Non-pigmented ciliary epithelial cell (primary cell): ENCODE measurements at places on chromosomes 1 and 21.

DNA sequence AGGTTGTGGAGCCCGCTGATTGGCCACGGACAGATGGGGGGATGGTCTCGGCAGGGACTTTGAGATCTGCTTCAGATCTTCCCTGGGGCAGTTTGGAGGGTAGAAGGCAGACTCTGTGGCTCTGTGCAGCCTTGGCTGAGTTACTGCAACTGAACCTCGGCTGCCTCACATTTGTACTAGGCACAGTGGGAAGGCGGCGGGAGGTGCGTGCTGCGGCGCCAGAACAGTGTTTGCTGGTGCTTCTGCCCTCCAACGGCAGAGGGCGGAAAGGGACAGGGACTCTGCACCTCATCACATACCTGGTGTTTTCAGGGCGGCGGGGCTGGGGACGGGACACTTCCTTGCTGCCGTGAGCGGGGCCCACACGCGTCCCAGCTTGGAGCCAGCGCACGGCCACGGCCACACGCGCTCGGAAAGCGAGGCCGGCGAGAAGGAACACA, 26.2 kb downstream of the SLC66A1 start:
- DNase-seq: no peak

GRCh38 chr1:208509072-208509471, 264.9 kb upstream of the PLXNA2 start:
- no peak for DNase-seq

- DNase-seq: no peak
These were observed 395.6 kb downstream of the SETD4 start for GRCh38 chr21:35664683-35665082.

GRCh38 chr1:221759436-221759835, 17.5 kb upstream of the DUSP10 start:
- no peak for DNase-seq

DNA sequence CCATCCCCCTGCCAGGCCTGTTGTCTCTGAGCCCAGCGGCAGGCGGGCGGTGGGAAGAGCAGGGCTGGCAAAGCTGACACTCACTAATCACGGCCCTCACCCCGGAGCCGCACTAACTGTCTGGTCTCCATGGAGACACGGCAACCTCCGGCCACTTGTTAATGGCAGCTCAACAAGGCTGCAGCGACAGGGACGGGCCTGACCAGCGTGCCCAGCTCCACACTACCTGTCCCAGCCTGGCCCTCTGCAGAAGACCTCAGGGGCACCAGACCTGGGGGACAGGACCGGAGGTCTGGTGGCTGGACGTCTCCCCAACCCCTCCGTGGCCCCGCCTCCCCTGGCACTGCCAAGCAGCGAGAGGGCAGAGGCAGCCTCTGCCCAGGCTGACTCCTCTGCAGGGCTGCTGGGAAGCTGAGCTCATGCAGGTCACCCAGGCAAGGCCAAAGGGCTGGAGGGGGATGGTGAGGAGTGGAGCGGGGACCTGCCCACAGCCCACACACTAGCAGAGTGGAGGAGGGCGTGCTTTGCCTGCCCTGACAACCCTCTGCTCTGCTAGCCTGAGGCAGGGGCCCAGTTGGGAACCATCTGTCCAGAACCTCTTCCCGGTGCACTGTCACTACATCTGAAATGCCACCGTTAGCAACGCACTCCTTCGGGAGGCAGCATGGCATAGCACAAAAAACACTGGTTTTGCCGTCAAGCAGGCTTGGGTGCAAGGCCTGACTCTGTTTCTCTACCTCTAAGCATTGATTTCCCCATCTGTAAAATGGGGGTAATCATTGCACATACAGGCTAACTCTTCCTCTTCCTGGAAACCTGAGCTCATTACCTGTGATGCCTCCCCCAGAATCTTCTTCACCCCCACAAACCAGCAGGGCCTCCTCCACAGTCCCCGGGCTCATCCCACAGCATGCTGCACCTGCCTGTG, 29.6 kb upstream of the WASF2 start:
- DNase-seq: no peak

DNA sequence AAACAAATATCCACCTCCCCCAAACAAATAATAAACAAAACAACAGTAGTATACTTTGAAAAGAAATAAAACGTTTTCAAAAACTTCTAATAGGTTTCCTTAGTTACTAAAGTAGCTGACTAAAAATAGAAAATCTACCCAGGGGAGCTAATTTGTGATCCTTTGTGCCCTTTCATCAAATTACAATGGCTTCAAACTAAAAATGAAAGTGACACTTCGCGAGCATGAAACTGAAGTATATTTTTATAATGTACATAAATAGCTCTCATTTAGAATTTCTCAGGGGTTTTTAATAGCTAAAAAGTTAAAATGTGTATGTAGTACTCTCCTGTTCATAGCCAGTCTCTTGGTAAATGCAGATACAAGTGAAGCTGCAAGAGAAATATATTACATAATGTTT, 78.4 kb downstream of the BRINP3 start:
- no peak for DNase-seq

DNA sequence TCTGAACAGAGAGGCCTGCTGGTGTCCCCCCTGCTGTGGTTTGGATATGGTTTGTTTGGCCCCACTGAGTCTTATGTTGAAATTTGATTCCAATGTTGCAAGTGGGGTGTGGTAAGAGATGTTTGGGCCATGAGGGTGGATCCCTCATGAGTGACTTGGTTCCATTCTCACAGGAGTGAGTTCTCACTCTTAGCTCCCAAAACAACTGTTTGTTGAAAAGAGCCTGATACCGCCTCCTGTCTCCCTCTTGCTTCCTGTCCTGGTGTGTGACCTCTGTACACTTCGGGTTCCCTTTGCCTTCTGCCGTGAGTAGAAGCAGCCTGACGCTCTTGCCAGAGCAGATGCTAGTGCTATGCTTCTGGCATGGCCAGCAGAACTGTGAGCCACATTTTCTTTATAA, 60.5 kb downstream of the C21orf91 start:
- no peak for DNase-seq

DNA sequence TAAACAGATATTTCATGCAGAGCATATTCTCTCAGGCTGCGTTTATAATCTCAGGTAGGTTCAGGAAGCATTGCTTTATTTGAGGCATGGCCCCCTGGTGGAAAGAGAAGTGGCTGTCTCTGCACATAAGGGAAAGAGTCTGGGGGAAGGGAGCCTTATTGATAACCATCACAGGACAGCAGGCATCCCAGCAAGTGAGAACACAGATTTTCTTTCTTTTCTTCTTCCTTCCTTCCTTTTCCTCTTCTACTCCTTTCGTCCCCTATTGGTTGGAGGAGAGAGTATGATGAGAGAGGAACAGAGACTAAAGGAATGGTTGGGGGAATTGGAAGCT, 21.9 kb downstream of the TSNAX start:
- no peak for DNase-seq

- peak; percentile 74 for DNase-seq
These were observed 62.3 kb upstream of the ADARB1 start for GRCh38 chr21:45011911-45012661.

DNA sequence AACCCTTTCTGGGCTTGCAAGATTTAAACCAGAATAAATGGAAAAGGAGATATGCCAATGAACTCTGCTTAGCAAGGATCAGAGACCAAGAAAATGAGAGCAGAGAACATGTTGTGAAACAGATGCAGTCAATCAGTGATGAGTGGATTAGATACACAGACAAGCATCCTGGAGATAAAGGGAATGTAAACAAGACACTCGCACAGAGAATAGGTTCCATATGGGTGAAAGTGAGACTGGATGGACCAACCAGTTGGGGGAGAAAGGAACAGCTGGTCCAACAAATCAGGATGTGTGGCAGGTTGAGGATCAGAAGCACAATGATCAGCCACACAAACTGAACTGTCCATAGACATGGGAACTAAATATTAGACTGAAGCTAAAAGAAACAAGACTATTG, 338.2 kb downstream of the ASTN1 start:
- no peak for DNase-seq

DNA sequence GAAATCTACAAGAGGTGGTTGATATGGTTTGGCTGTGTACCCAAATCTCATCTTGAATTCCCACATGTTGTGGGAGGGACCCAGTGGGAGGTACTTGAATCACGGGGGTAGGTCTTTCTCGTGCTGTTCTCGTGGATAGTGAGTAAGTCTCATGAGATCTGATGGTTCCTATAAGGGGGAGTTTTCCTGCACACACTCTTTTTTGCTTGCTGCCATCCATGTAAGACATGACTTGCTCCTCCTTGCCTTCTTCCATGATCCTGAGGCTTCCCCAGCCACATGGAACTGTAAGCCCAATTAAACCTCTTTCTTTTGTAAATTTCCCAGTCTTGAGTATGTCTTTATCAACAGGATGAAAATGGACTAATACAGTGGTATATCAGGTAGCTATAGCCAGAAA, 5.2 kb upstream of the VWA5B1 start:
- no peak for DNase-seq

GRCh38 chr1:116877141-116877818, 32.4 kb upstream of the PTGFRN start:
- DNase-seq: no peak

DNA sequence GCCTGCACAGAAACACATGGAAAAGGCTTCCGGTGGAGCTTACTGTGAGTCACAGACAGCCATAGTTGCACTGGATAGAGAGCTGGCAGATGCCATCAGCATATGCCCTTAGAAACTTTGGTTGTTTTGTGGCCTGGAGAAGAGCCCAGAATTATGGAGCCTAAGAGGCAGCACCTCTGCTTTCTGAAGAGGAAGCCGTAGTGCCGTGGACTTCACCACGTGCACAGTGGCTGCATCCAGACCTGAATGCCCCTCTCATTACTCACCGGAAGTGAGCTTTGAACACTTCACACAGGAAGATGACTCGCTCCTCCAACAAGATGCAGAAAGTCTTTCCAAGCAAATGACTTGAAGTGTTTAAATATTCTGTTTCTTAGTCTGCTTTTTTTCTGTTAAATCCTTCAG, 28.4 kb downstream of the JUN start:
- peak; percentile 96 for DNase-seq

DNA sequence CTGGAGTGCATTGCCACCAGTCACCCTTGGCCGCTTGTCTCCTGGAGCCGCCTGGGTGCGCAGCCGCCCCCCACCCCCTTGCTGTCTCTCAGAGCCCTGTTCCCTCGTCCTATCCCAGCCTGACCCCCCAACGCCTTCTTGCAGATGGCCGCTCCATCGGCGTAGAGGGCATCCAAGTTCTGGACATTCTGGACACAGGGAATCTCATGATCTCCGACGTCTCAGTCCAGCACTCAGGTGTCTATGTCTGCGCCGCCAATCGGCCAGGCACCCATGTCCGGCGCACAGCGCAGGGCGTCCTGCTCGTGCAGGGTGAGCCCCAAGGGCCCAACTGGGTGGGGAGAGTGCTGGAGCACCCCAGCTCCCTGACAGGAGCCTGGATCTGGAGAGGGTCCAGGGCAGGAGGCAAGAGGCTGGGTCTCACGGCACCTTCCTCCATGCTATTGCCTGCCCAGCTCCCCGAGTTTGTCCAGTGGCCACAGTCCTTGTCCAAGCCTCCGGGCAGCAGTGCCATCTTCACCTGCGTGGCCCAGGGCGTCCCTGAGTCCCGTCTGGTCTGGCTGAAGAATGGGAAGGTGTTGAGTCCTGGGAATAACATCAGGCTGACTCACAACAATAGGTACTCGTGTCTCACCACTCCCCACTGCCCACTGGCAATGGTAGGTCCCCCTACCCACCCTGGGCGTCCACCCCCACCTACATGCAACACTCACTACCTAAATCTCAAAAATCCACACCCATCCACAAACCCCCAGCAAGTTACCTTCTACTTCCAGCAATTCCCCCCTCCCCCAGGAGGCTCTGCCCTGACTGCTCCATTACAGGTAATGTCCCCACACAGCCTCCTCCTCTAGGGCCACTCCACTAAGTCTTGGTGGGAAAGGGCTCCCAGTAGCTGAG, 24.6 kb downstream of the SLC27A3 start:
- DNase-seq: no peak

DNA sequence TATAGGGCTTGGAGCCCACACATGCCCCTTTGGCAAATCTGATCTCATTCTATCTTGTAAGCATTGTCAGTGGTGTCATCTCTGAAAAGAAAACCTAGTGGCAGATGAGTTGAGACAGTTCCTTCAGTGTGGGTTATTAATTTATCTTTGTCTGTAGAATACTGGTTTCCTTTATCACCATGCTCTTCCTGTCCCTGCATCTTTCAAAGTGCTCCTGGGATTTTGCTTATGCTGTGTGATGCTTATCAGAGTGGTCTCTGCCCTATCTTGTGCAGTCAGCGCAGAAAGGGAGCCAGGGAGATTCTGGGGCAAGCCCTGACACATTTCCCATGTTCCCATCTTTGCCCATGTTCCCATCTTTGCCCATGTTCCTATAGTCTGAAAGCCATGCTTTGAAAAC, 402.9 kb downstream of the RWDD3 start:
- no peak for DNase-seq

DNA sequence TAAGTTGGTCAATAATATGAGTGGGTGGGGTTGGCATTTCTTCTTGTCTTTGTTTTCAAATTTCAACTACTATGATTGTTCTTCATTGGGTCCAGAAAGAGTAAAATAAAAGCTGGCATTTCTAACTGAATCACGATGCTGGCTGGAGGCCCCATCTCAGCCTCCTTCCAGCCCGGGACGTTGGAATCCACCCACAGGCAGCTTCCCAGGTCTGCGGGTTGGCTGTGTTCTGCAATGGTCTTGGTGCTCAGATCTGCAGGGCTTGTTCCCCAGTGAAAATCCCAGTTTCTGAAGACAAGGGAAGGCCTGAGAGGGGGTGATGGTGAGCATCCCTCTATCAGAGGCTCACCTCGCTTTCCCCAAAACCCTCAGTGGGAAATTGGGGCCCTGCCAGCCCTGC, 54.7 kb upstream of the ARHGEF16 start:
- DNase-seq: no peak

GRCh38 chr1:93078203-93078602, 880 bp upstream of the MTF2 start:
- no peak for DNase-seq

DNA sequence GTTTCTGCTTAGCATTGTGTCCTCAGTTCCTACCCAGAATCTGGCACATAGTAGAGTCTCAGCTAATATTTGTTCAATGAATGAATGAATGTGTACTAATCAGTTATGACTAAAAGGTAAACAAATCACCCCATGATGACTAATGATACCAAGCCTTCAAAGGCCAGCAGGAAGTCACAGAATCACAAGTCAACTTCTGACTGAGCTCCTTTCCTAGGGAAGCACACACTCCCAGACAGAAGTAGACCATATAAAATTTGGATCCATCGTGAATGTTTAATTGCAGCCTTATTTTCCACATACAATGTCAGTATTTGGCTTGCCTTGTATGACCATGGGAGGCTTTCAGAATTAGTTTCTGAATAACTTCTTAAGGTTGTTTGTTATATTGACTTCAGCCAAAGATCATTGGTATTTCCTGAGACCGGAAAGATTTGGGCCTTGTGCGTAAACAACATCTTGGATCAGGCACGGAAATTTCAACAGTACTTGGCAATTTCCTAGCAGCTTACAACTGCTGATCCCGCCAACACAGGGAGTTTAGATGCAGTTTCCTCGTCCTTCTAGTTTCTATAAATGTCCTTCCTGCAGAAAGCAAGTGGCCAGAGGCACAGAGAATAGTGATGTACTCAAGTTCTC, 185.9 kb upstream of the ATP1B1 start:
- peak; percentile 9 for DNase-seq

DNA sequence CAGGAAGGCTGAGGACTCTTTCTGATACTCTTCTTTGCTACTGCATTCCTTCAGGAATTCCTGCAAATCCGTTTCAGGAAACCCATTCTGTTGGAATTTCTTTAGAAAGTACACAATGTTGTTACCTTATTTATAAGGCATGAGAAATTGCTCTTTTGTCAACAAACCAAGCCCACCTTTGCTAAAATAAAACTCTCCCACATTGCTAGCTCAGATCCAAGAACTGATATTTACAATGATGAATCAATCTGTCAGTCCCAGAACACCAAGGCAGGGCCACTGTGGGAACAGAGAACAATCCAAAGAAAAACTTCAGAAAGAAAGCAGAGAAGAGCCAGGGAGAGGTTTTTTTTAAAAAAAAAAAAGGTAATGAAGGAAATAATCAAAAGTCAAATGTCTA, 36.6 kb upstream of the LPAR3 start:
- DNase-seq: no peak
